ENCODE measurements at places on chromosomes 16 and 17.

- no peak for DNase-seq
Observed at GRCh38 chr17:73733517-73733916, 89.3 kb upstream of the SDK2 start.

- no peak for DNase-seq
Observed at GRCh38 chr17:55773671-55774070, 22.8 kb downstream of the PCTP start.

DNA sequence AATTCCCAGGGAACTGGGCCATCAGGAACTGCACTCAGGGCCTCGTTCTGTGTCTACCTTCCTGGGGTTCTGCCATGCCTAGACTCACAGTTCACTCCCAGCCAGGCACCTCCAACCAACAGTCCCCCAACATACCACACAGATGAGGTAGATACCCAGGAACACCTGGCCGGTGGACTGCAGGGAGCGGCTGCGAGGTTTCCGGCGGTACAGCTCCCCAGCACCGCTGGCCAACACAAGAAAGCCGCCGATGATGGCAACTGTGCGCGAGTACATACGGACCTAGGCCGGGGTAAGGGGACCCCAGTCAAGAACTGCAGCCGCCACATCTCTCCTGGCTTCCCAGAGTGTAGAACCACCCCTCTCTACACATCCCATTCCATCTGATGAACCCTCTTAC is 1.9 kb downstream of the TMEM101 start:
- DNase-seq: no peak

DNA sequence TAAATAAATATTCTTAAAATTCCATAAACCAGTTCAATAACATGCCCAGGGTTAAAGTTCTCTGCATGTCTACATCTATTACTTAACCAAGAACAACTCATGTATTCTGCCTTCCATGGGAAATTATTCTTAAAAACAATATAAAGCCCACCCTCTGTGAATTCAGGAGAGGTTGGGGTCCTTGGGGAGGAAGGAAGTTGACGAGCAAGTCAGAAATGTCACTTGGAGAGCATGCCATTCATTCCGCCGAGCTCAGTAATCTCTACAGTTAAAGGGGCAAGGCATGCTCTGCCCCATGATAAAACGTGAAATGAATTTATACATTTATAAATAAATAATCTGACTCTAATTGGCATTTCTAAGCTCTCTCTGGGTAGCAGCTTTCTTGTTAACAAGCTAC is 405.1 kb downstream of the TOX3 start:
- no peak for DNase-seq

DNA sequence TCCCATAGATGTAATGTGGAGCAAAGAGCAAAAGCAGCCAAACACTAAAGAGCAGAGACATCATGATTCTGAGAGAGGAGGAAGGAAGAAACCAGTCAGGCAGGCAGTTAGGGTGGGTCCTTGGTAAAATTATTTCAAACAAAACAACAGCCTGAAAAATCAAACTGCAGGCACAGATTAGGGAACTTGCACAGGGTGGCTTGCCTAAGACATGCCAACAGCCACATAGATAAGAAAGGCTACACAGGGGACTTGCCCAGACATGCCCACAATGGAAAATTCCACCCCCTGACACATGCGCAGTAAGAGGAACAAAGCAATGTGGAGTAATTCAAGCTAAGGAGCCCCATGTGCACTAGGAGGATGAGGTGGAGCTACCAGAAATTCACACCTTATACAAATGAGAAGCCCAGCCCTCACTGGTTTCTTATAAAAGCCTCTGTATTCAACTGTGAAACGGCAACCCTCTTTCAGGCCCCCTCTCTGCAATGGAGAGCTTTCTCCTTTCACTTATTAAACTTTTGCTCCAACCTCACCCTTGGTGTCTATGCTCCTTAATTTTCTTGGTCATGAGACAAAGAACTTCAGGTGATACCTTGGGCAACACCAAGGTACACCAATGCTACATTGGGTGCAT is 7.3 kb upstream of the GAS7 start:
- DNase-seq: no peak

GRCh38 chr17:55988861-55989260 is 164.4 kb upstream of the ANKFN1 start:
- no peak for DNase-seq

DNA sequence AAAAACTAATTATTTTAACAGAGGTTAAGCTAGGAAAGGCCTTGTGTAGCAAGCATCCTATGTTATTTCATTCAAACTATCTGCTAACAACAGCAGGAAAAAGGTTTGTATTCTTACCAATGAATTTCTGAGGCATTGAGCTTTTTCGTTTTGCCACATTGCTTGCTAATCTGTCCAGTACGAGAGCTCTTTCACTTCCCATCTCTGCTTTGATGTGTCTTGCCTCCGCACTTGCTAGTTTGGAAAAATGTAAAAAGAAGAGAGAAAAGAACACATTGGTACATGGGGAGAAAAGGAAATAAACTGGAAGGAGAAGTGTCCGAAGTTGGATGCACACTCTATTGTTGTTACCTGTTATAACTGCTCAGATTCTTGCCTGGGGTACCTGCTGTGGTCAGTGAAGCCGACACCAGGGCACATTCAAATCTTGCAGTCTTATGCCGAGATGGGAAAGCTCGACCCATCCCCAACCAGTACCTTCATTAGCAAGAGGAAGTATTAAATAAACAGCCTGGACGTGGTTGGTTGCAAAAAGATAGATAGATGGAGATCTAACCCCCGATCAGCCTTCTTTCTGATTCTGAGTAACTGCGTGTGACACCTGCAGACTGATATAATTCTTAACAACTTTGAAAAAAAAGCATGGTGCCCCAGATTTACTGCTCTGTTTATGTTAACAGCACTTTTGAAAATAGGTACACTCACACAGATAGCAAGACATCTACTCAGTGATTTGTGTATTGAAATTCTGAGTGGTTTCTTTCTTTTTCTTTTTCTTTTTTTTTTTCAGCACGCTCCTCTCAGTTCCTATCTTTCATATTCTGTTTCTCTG is 40.0 kb downstream of the GRB7 start:
- DNase-seq: no peak

DNA sequence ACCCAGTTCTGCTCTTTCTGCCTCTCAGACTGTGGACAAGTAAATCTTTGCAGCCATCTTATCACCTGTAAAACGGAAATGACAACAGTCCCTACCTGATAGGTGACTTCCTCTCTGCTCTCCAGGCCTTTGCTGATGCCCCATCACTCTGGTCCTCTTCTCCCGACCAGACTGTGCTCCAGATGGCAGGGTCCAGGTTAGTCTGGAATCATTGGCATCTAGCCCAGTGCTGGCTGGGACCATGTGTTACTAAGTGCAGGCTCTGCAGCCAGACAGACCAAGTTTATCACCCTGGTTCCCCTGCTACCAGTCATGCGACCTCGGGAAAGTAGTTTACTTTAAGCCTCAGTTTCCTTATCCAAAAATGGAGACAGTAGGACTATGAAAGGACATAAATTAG is 1.8 kb upstream of the NUBP1 start:
- no peak for DNase-seq

- no peak for DNase-seq
Observed at GRCh38 chr16:57814896-57815295, 12.6 kb upstream of the KIFC3 start.

GRCh38 chr17:50393700-50394099 is 3.6 kb downstream of the LRRC59 start:
- no peak for DNase-seq

- DNase-seq: no peak
Observed at GRCh38 chr16:64406770-64407181, 715.1 kb downstream of the CDH11 start.

GRCh38 chr16:8963010-8963820 is 491 bp downstream of the USP7 start:
- DNase-seq: no peak

- no peak for DNase-seq
Observed at GRCh38 chr16:3816326-3816725, 64.2 kb downstream of the CREBBP start.

GRCh38 chr16:51237861-51238378 is 86.8 kb upstream of the SALL1 start:
- DNase-seq: no peak

DNA sequence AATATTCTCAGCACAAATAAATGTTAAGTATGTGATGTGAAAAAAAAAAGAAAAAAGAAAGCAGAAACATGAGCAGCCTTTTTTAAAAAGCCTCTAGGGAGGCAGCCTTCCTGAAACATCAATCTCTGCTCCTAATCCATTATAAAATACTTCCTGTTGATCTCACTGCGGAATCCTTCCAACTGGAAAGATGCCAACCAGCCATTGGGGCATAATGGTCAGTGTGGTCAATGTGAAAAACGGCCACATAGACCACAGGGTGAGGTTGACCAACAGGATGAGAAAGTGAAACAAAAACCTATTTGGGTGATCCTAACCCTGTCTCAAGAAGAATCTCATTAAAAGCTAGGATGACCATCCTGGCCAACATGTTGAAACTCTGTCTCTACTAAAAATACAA is 26.1 kb upstream of the ABCA8 start:
- no peak for DNase-seq

GRCh38 chr16:72812672-72813071 is 235.3 kb downstream of the ZFHX3 start:
- no peak for DNase-seq

GRCh38 chr17:62998665-62999393 is 32.8 kb downstream of the TANC2 start:
- no peak for DNase-seq

DNA sequence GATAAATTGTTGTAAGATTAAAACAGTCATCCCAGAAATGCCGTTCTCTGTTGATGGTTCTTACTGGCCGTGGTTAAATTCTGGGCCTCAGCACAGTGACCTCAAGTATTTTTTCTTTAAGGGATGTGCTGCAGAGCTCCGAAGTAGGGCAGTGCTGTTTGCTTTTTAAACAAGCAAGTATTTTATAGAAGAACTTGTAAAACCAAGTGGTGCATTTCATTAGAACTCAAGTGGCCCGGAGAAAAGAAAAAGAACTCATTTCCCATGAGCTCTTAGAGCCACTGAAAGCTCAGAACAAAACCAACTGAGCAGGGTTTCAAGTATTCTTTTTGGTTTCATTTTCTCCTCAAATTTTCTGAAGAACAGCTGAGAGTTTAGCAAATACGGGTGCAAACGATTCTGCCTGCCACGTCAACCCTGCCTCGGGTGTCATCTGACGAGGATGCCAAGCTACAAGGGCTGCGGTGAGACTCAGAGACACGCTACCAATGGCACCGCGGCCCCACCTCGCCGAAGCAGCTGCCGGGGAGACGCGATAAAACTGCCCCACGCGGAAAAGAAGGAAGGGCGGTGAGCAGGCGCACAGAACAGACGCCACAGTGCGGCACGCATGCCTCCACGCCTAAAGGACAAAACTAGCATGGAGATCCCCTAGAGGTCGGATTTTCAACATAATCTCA is 6.3 kb downstream of the LMF1 start:
- no peak for DNase-seq

- DNase-seq: no peak
Observed at GRCh38 chr17:28271431-28271830, 47.6 kb upstream of the TMEM97 start.

- DNase-seq: no peak
Observed at GRCh38 chr17:2867441-2868424, 71.5 kb downstream of the RAP1GAP2 start.

DNA sequence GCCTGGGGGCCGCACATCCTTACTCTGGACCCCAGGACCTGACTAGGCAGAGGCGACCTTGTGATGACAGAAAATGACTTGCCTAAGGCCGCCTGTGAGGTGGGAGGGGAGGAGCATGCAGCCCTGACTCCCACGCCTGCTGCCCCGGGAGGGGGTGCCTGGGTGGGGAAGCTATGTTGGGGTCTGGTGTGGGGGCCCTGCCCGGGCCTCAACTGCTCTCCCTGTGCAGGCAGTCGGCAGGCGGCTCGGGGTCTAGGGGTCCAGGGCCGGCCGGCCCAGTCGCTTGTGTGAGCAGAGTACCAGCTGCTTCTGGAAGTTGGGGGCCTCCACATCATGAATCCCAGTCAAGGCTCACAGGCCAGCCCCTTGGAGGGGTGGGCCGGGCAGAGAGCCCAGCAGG is 48.1 kb downstream of the PRMT7 start:
- DNase-seq: no peak

DNA sequence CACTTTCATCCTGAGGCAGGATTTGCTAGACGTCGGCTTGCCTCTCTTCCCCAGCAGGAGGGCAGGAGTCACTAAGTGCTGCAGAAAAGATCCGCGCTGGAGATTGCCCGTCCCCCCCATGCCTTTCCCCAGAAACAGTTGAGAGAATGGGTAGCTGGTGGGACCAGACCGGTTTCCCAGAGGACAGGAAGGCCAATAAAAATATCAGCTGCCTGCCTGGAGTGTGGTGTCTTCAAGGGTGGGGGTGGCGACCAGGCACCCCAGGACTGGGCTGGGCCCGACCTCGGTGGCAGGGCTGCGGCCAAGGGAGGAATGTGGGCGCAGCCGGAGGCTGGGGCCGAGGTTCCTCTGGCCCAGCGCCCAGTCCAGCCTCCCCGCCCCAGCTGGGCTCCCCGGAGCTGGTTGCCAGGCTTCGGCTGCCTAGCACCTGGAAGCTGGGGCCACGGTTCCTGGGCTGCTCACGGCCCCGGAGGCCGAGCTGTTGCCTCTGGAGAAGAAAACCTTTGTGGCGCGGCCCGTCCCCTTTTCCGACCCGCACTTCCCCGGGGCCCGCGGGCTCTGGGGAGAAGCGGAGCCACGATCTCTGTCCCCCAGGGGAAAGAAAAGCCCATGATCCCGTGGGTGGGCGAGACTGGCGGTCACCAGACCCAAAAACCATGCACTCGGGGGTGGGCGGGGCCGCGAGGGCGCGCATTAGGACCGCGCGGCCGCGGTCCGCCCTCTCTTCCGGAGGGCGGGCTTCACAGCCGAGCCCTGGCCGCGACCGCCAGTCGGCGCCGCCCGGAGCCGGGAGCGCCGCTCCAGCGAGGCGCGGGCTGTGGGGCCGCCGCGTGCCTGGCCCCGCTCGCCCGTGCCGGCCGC is at the start of gene TRAF4:
Gene TRAF4 (plus strand): TSS at position 769 of the 861 bp plus-strand sequence. CDS start 102 bp downstream, outside the sequence.
- DNase-seq: peak; percentile 90

DNA sequence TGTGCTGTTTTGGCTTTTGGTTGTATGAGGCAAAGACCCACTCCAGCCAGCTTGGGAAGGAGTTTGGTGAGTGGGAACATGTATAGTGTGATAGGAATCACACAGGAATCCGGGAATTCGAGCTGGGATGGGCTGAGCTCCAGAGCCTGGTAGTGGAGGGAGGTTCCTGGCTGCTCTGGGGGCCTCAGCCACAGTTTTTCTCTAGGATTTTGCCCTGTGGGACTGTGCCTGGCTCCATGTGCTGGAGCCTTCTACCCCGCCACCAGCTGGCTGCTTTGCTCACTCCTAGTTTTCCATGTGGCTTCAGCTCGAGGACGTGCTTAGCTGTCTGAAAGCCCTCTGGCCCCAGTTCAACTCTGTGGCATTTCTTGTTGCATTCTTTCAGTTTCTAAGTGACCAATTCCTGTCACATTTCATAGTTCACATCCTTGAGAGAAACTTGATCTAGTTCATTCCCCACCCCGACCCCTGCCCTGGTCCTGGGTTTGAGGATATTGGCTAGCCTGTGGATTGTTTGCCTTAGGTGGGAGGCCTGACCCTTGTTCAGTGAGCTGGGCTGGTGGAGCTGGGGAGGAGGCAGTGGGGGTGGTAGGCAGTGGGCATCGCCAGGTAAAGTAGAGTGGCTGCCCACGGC is 5.0 kb downstream of the SEC14L1 start:
- peak; percentile 79 for DNase-seq
